ENCODE measurements at places on chromosomes 11 and 22.

GRCh38 chr22:23754980-23755636, 883 bp upstream of the VPREB3 start:
- no peak for DNase-seq

- DNase-seq, result no peak
Observed at GRCh38 chr11:126485021-126485792, 129.7 kb downstream of the ST3GAL4 start.

DNA sequence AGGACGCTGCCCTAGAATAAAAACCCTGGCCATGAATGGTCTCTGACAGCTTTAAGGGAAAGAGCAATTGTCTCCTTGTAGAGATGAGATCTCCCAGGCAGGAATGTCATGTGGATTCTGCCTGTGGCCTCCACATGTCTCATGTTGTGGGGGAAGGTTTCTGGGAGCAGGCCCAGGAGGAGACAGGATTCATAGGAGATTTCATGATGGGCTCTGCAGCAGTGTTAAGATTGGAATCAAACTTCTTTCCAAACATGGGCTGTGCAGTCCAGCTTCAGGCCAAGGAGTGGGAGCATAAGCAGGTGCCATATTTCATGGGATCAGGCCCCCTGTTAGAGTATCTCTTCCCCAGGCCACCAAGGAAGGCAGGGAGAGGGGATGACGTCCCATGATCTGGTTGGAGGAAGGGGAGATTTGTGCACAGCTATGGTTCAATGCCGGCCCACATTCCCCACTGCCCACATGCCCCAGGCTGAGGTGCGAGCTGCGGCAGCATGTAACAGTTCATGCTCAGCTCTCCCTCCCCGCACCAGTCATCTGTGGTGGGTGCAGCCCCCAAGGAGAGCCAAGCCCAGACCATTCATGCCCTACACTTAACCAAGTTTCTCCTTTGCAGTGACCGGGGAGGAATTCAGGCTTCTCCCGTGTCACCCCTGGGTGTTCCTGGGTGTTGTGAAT, 42.5 kb downstream of the LMO1 start:
- no peak for DNase-seq

DNA sequence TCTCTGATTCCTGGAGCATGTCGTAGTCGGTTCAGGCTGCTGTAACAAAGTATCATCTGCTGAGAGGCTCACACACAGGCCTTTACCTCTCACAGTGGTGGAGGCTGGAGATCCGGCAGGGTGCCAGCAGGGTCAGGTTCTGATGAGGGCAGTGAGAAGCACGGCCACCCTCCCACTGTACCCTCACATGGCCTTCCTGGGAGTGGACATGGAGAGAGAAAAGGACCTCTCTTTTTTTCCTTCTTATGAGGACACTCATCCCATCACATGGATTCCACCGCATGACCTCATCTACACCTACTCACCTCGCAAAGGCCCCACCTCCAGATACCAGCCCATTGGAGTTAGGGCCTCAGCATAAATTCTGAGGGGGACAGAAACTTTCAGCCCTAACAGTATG, 99.5 kb downstream of the BCR start:
- DNase-seq, result no peak

DNA sequence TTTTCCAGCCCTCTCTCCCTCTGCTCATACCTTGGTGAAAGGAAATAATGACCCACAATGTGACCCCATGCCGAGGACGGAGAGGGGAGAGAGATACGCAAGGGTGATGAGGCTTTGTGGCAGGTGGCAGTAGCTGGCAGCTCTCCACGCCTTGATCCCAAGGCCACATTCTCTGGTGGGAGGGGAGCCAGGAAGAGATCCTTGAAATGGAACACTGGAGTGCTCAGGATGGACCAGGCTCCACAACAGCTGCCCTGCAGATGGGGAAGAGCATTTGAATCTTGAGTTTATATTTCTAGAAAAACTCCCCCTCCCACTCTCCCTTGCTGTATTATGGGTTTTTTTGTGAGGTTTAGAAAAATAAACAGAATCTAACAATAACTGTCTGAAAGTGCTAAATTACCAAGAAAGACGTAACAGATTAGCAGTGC, 61.6 kb upstream of the CDON start:
- no peak for DNase-seq

DNA sequence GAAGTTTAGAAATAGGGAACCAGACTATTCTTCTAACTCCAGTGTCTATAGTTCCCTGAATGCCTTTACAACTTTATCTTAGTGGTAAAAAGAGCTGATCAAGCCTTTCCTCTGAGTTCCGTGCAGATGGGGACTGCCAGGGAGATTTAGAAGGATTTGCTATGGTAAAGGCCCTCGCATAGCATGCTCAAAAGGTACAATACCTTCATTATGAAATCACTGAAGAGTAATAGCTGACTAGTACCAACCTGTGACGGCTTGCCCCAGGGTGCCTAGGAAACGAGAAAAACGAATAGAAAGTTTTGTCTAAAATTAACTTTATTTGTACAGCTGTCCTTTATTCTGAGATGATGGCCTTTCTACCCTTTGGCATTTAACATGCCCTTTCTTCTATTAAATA, 150.1 kb upstream of the ARHGAP42 start:
- no peak for DNase-seq

DNA sequence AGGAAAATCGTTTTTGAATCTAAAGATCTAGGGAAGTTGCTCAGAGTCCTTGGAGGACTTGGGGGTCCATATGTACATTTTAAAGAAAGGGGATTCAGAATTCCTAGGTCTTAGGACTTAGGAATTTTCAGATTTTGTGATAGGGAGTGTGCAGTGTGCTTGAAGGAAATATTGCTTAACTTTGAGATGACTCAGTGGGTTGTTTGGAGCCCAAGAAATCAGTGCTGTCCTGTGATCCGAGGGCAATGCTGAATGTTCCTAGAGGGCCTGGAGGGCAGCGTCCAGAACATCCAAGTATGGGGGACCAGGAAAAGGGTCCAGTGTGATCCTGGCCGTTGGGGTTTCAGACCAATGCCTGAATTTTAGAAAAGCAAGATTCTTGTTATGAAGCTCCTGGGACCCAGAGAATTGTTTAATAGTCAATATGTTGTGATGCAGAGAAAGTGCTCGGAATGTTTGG, 3.1 kb upstream of the IGF2 start:
- no peak for DNase-seq

- no peak for DNase-seq
Observed at GRCh38 chr11:19242179-19242932, 1.6 kb upstream of the E2F8 start.

- DNase-seq, result no peak
Observed at GRCh38 chr11:118410055-118410745, 8.8 kb downstream of the ATP5MG start.

GRCh38 chr11:123206791-123207434, 11.9 kb upstream of the CLMP start:
- DNase-seq, result no peak

GRCh38 chr11:115682101-115682500, 177.9 kb upstream of the CADM1 start:
- DNase-seq, result no peak

DNA sequence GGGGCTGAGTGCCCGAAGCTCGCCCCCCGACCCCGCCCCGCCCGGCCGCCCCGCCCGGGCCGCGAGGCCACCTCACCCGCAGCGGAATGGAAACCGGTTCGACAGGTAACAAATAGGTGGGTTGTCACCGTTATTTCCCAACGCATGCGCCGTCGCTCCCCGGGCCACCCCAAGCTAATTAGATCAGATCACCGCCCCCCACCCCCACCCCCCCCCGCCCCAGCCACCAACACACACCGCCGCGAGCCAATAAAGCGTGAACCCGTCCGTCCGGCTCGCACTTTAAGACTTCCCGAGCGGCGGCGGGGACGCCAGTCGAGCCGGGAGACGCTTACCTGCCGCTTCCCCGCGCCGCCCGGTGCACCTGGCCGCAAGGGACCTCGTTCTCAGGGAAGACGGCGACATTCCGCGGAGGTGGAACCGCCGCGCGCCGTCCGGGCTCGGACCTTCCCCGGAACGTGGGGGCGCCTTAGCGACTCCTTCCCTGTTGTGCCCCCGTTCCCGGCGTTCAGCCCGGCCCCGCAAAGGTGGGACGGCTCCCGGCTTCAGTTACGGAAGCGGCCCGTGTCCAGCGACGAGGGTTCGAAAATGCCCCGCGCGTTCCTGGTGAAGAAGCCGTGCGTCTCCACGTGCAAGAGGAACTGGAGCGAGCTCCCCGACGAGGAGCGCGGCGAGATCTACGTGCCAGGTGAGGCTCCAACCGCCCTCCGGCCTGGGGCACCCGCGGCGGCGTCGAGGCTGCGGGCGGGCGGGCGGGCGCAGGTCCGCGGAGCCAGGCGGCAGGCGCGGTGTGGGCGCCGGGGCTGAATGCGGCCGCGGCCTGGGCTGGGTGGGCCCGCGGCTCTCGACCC, at the start of gene OVOL1:
Gene OVOL1 (plus strand): TSS at position 278 of the 851 bp plus-strand sequence. CDS start 311 bp downstream, at position 589.
- no peak for DNase-seq

GRCh38 chr11:115896084-115896483, 391.9 kb upstream of the CADM1 start:
- no peak for DNase-seq

DNA sequence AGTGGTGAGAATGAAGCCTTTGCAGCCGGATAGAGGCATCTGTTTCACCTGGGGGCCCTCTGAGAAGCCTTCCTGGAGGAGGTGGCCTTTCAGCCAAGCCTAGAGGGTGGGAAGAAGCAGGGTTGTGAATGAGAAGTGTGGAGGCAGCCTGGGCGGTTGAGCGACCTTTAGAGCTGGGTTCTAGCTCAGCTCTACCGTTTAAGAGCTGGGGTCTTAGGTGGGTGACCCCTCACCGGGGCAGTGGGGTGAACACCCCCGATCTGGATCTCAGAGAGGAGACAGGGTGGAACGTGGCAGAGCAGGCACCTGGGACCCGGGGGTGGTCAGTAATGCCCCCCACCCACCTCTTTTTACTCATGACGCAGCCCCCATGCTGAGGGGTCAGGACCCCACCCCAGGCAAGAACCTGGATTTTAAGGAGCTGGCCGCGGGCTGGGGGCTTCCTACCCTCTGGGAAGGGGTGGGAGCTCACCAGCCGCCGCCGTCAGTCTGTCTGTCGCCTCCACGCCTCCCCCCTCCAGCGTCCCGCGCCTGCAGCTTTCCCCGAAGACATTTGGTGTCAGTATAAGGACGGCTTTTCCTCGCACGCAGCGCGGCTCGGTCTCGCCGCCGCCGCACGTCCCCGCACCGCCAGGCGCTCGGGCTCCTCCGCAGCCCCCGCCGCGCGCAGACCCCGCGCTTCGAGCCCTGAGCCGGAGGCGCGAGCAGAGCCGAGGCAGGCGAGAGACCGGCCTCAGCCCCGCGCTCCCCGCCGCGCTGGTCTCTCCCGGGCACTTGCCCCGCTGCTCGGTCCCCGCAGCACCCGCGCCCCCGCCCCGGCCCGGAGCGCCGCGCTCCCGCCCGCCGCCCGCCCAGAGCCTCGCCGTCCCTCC, 13.3 kb upstream of the CACNA1I start:
- no peak for DNase-seq

GRCh38 chr11:24820541-24820940, 323.7 kb downstream of the LUZP2 start:
- DNase-seq, result no peak

- no peak for DNase-seq
Observed at GRCh38 chr11:93737904-93738612, 3.2 kb downstream of the TAF1D start.

GRCh38 chr11:57562596-57562995, 4.9 kb downstream of the UBE2L6 start:
- DNase-seq, result no peak

- DNase-seq, result no peak
Observed at GRCh38 chr11:1478011-1478410, 8.6 kb downstream of the MOB2 start.

DNA sequence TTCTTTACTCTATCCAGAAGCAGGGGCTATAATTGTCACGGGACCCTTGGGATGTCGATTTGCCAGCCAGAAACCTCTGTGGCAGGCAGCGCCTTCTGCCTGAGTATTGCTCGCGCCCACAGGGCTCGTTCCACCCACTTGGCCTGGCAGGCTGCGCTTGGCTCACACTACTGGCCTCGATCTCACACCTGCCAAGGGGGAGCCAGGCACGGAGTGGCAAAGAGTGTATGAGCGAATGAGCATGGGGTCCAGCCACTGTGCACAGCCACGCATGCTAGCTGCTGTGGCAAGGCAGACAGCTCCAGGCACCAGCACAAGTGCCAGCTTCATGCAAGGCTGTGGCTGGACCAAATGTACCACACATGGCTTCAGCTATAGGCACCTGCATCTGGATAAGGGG, 599.8 kb downstream of the DLG2 start:
- no peak for DNase-seq

DNA sequence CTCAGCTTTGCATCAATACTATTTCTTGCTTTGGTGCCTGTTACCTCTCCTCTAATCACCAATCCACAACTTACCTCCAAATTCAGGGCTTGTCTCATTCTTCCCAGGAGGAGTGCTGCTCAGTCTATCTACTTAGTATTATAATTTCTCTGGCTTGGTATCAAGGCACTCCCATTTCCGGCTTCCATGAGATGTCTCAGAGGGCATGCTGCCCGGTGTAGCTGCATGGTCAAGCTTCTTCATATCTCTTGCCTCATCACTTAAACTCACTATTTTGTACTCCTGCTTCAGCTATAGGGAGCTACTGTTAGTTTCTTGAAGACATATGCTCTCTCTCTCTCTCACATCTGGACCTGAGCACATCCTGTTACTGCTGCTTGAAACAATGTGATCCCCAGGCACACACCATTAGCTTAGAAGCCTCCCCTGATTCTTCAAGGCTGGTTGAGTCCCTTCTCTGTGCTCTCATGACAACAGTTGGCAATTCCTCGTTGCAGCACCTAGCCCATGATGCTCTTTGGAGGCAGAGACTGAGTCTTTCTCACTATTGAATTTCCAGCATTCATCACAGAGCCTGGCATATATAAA, 182.8 kb upstream of the SYN3 start:
- no peak for DNase-seq

GRCh38 chr22:32364210-32364609, 6.5 kb downstream of the RFPL3 start:
- DNase-seq, result no peak

- DNase-seq, result no peak
Observed at GRCh38 chr11:46105134-46105628, 16.1 kb downstream of the PHF21A start.

DNA sequence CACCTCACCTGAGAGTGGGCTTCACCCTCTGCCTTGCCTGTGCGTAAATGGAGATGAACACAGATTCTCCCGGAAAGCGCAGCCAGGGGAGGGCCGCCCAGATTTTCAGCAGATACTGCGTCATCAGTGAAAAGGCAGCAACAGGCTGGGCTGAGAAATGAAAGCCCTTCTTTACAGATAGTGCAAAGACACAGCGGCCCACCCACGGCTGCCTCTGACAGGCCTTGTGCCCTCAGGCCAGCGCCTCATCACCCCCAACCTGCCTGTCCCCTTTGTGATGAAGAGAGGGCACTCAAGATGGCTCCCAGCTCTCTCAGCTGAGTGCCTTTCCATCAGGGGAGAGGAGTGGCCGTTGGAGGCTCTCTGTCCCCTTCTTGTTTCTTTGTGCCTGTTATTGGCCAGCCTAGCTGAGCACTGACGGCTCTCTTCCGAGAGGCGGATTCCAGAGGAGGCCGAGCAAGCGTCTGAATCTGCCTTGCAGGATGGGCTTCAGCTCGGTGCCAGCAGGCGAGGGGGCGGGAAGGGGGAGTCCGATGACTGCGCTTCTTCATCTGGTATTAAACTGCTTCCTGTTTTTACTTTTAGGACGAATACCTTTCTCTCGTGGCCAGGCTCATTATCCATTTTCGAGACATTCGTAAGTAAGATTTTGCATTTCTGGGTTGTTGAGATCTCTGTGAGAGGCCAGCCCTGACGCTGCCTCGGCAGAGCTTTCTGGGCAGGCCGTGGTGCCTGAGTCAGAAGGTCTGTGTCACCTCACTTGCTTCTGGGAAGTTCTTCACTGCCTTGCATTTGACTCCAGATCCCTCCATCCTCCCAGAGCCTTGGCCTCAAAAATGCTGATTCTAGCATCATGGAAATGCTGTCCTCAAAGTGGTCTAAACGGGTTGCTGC, 43.7 kb downstream of the MED15 start:
- DNase-seq, result no peak

GRCh38 chr11:9052316-9052715, 39.1 kb downstream of the SCUBE2 start:
- no peak for DNase-seq
